Lower leg skin (tissue), 4 donors: ENCODE measurements at places on chromosomes 16 and 17. TPM values are rescaled to one million over a fixed set of nuclear protein-coding genes. Genes with fewer than 3 reads are reported as not detected.

GRCh38 chr17:42247734-42248133 is 28.5 kb downstream of the STAT5B start:
- no peak for DNase-seq

DNA sequence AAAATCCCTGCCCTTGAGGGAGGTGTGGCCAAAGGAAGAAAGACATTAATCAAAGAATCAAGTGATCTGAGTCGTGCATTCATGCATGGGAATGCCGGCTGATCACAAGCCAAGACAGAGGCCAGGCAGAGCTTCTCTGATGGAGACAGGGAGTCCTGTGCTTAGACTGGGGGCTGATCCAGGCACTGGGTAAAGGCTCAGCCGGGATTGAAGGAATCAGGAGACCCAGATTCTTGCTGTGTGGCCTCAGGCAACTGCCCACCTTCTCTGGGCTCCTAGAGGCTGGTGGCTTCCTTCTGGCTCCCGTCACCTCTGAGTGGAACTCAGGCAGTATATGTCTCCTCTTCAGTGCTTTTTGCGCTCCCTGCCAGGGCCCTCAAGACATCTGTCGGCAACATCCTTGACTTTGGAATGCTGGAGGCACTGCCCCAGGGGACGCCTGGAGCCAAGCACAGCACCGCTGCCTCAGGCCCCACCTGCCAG is 17.7 kb downstream of the RAI1 start:
- DNase-seq, result no peak

ABCA6 gene
- total RNA-seq, result 17.0 TPM

NGFR gene
- total RNA-seq, result 25.4 TPM
